ENCODE measurements at places on chromosomes 7 and 10.
A peak's percentile ranks its signal among the peaks of the same experiment; 100 is the strongest.

DNA sequence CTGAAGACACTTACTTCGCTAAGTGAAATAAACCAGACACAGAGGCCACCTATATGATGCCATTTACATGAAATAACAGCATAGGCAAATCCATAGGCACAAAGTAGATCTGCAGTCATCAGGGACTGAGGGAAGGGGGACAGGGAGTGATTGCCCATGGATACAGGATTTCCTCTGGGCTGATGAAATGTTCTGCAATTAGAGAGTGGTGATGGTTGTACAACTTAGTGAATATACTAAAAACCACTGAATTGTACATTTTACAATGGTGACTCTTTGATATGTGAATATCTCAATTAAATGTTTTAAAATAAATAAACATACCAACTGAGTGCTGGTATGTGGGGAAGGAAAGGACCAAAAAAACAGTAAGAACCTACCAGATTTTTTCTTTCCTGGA is 20.4 kb downstream of the PPA1 start:
- DNase-seq: no peak

- no peak for DNase-seq
Measured at GRCh38 chr10:104835422-104835821, 194.3 kb downstream of the SORCS3 start.

- DNase-seq: no peak
Measured at GRCh38 chr7:134740376-134740775, 39.1 kb upstream of the CALD1 start.

DNA sequence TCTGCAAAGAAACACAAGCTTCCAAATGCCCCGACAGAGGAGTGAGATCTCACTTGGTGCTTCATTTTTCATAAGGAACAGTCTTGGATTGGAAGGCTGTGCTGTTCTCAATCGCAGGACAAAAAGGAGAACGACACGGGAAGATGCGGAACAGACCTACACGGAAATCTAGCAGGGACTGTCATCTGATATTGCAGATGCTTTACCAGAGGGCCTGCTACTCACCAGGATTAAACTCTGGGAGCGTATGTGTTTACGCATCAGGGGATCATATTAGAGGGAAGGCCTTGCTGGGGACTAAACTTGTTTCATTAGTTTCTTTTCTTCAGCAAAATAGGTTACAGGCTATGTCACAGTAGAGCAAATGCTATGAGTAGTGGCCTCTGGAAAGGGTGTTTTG is 82.8 kb upstream of the EEPD1 start:
- DNase-seq: no peak

DNA sequence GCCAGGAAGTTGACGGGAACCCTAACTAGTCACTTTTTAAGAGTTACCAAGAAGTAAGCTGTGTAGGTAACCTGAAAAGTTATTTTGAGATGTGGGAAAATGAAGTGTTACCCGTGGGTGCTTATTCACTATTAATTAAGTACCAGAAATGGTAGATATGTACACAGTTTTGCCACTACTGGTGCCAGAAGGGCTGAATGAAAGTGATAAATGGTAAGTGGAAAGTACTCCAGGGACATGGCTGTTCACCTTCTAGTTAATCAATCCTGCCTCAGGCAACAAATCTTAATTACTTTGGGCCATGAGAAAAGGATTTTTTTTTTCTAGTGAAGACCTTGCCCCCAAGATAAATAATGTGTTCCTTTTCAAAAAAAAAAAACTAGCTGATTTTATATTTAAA is 15.8 kb downstream of the NET1 start:
- no peak for DNase-seq

- DNase-seq: peak; percentile 85
Measured at GRCh38 chr10:124180947-124181549, 87.7 kb upstream of the CHST15 start.

DNA sequence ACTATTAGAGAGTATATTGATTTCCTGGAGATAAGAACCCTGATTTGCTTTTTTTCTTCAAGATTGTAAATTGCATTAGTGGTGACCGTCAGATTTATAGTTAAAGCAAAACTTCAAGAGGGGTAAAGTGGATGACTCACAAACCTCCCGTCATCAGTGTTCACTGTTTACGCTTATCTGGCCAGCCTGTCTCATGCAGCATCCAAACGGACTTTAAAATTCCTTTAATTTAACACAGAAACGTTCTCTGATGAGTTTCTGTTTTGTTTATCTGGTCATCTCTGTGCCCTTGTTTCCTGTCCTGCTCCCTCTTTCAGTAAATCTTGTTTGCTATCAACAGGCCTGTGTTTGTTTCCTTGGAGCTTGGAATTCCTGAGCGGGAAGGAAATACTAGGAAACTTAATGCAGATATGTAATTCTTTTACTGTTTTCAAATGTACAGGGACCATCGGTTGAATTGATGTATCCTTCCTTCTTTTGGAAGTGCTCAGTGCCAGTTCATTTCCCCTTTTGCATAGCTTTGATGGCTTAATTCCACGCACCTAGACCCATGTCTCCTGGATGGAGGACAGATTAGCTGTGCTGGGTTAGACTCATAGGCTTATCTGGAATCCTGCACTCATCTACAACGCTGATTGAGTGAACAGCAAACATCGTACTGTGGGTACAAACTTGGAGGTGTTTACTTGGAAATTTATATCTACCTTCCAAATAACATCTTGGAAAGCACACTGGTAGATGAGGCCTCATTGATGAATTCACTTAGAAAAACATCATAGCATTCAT is 21.3 kb downstream of the PTPRE start:
- DNase-seq: peak; percentile 45

DNA sequence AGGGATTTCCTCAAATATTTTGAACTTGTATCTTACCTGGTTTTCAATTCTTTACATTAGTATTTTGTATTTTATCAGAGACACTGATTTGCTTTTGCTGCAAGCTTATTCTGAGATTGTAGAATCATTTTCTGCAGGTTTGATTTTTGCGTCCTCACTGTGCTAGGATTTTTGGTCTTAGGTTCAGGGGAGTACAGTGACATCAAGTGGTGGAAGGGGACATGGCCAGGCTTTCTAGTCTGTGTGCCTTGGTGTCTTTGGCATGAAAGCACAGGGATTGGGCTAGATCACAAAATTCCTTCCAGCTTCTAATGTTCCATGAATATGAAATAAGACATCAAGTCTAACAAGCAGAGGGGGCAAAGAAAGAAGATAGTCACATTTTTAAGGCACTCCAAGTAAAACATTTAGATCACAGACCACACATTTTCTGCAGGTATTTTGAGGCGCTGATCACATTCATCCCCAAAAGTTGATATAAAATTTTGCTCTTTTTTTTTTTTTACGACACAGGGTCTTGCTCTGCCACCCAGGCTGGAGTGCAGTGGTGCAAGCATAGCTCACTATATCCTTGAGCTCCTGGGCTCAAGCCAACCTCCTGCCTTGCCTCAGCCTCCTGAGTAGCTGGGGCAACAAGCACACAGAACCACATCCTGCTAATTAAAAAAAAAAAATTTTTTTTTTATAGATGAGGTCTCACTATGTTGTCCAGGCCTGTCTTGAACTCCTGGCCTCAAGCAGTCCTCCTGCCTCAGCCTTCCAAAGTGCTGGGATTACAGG is 124.4 kb downstream of the PON1 start:
- DNase-seq: no peak

DNA sequence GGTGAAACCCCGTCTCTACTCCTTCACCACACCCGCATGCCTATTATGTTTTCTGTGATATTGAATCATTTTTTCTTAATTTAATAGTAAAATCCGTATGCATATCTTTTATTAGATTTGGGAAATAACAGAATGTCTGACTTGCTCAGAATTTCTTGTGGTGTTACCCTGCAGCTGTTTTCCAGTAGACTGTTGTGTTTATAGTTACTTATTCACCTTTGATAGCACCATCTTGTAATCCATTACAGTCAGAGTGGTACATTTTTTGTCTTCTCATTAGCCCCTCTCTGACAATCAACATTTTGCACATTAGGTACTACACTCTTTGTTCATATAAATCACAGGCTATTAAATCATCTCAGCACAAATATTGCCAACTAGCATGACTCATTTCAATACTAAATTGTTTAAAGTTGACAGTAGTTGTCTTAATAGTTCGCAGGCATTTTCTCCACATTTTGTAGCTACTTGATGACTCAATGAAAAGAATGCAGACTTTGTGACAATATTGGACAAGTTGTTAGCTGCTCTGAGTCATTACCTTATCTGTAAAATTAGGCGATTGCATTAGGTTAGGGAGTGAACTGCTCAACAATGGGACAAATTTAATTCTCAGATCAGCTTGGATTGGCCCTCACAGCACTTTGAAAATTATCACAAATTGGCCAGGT is 17.8 kb upstream of the SLC16A12 start:
- DNase-seq: no peak

GRCh38 chr7:22668971-22669401 is 58.0 kb upstream of the IL6 start:
- no peak for DNase-seq

GRCh38 chr10:12299222-12299965 is 50.0 kb upstream of the CAMK1D start:
- no peak for DNase-seq

DNA sequence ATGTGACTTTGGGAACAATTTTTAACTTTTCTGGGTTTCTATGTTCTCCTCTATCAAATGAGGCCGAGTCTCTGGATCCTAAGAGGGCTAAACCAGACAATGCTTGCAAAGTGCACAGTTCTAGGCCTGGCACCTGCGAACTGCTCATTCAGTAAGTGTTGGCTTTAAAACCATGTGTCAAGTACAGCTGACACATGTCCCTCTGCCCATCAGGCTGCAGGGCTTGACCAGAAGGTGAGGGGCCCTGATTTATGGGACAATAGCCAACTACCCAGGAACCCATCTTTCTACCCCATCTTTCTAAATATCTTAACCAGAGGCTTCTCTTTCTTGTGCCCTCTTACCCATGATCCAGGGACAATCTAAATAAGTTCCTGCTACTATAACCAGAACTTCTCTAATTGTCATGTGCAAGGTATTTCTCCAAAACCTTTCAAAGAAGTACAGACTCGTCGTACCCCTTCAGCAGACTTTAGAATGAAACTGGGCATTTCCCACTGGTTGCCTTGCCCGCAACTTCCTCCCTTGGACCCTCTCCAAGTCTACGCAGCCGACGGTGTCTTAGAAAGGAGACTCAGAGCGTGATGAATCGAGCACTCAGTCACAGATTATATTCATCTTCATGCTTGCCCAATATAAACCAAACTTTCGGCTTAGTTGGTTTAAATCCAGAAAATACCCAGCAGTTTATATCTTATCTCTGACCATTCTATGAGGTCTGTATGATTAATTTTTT is 69.8 kb upstream of the STEAP1B start:
- peak; percentile 90 for DNase-seq

- no peak for DNase-seq
Measured at GRCh38 chr10:108241166-108241565, 1076.7 kb upstream of the SORCS1 start.

- no peak for DNase-seq
Measured at GRCh38 chr7:128755819-128756476, 16.8 kb downstream of the CALU start.

DNA sequence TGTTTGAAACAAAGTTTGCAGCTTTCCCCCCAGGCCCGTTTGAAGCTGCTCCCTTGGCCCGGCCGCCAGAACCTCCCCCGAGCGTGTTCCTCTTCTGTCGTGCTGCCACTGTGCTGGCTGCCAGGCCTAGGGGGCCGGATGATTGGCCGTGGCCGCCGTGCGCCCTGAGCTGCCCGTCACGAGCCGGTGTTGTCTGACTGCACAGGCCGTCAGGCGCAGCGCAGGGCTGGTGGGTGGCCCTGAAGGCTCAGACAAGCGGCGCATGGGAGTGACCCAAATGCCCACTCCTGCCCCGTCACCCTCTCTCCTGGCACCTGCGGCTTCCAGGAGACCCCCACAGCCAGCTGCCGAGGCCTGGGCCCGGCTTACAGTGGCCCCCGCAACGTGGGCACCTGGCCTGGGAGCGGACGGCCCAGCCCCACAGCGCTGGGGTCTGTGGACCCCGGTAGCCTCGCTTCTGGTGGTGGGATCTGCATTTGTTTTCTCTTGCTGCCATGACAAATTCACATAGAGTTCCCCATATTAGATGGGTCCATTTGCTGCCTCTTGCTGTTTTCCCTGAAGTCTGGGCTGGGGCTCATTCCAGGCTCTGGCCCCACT is 13.1 kb downstream of the JAKMIP3 start:
- no peak for DNase-seq

- no peak for DNase-seq
Measured at GRCh38 chr10:35413985-35414861, 77.9 kb downstream of the CCNY start.

- peak; percentile 89 for DNase-seq
Measured at GRCh38 chr10:12707461-12708185, 293.9 kb downstream of the CCDC3 start.

DNA sequence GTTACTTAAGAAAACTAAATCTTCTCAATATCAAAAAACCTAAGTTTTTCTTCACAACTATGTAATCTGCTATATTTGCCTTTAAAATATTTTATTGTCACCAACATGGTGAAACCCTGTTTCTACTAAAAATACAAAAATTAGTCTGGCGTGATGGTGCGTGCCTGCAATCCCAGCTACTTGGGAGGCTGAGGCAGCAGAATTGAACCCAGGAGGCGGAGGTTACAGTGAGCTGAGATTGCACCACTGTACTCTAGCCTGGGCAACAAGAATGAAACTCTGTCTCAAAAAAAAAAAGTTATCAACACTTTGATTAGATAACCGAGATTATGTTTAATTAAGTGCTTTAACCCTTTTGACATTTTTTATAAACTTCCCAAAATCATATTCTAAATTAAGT is 28.3 kb upstream of the CLDN4 start:
- DNase-seq: no peak

DNA sequence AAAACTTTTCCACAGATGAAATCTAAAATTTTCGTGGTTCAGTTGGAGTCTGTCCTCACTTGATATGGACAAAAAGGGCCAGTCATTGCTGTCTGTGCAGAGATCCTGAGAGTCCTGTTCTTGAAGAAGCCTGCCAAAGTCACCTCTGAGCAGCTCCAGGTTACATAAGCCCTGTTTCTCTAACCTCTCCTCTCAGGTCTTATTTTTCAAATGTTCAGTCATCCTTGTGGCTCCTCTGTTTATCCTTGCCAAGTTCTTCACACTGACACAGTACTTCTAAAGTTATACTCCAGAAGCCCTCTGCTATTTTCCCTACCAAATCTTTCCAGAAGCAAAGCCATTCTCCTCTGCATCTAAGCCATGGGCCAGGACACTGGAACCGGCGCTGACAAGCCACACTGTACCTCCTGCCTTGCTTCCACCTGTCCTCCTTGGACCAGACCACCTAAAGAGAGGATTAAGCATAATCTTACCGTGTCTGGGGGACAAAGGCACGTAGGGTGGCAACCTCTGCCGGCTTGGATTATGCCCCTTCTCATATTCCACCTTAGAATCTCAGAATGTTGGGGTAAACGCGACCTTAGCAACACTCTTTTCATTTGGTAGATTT is 161.6 kb downstream of the JAZF1 start:
- no peak for DNase-seq

All from MG63 (cell line).